ENCODE measurements at places on chromosomes 1 and 21. TPM values are rescaled to one million over a fixed set of nuclear protein-coding genes. Genes with fewer than 3 reads are reported as not detected.

GRCh38 chr1:240967070-240967724 is 355.2 kb upstream of the GREM2 start:
- no peak for DNase-seq

- no peak for DNase-seq
Measured at GRCh38 chr1:14945132-14946010, 208.2 kb upstream of the TMEM51 start.

Gene RBP7
- not detected for total RNA-seq

Gene CDC73
- total RNA-seq, result 51.8 TPM

Gene LYPD8
- not detected for total RNA-seq

- no peak for DNase-seq
Measured at GRCh38 chr1:153397051-153397923, 6.4 kb upstream of the S100A8 start.

Gene RGS1
- 13.8 TPM for total RNA-seq

- DNase-seq, result no peak
Measured at GRCh38 chr1:4336507-4336906, 317.9 kb upstream of the AJAP1 start.

- no peak for DNase-seq
Measured at GRCh38 chr21:36744190-36744559, 45.3 kb downstream of the SIM2 start.

GRCh38 chr1:100308777-100309176 is 42.8 kb downstream of the RTCA start:
- no peak for DNase-seq

- DNase-seq, result no peak
Measured at GRCh38 chr1:157806431-157807149, 13.3 kb downstream of the FCRL1 start.

- no peak for DNase-seq
Measured at GRCh38 chr1:172453607-172454006, 9.7 kb upstream of the PIGC start.

Gene DYRK3
- total RNA-seq, result 5.9 TPM

DNA sequence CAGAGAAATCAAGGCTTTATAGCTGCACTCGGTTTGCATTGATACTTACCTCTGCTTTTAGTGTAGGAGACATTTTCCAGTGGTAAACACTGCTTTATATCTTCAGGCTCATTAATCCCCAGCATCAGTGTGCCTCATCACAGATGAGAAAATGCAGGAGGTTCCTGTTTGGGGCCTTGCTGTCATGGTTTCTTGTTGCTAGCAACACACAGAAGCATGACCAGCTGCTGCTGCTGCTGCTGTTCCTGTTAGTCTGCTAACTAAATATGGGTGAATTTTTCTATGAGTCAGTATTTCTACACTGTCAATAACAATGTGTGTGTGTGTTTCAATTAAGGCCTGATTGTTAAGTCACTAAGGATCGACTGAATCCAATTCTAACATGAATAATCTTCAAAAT is 85.8 kb upstream of the RGS1 start:
- DNase-seq, result no peak

Gene NHLH1
- total RNA-seq, result 0.24 TPM

DNA sequence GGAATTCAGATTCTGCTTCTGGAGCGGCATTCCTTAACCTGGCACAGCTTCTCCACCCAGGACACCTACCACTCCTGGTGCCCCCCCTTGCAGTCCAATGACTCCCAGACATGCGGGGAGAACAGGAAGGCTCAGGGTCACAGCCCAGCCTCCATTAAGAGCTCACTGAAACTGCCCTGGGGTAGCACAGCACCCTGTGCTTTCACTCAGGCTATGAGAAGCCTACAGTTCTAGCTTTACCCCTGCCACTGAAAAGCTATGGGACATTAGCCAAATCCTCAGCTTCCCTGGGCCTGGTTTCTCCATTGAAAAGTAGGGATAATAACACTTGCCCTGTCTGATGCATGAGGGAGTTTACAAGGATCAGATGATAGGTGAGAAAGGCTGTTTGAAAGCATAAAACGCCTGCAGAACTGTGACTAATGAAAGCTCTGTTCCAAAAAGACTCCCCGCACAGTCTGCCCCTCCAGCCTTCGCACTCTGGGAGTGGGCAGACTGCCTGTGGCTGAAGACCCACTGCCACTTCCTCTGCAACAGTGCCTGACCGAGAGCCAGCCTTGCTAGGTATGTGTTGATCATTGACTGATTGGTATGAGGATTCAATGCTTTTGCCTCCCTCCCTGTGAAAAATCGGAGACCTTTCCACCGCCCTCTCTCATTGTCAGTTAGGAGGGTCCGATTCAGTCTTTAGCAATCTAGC is 2.7 kb upstream of the CLDN19 start:
- no peak for DNase-seq

GRCh38 chr1:36842448-36842847 is 191.9 kb downstream of the GRIK3 start:
- no peak for DNase-seq

GRCh38 chr1:34166625-34167361 is 1.8 kb upstream of the CSMD2 start:
- no peak for DNase-seq

Gene KRTAP11-1
- total RNA-seq, result not detected

Gene FOXD3
- total RNA-seq, result not detected

Gene COG2
- 29.9 TPM for total RNA-seq

DNA sequence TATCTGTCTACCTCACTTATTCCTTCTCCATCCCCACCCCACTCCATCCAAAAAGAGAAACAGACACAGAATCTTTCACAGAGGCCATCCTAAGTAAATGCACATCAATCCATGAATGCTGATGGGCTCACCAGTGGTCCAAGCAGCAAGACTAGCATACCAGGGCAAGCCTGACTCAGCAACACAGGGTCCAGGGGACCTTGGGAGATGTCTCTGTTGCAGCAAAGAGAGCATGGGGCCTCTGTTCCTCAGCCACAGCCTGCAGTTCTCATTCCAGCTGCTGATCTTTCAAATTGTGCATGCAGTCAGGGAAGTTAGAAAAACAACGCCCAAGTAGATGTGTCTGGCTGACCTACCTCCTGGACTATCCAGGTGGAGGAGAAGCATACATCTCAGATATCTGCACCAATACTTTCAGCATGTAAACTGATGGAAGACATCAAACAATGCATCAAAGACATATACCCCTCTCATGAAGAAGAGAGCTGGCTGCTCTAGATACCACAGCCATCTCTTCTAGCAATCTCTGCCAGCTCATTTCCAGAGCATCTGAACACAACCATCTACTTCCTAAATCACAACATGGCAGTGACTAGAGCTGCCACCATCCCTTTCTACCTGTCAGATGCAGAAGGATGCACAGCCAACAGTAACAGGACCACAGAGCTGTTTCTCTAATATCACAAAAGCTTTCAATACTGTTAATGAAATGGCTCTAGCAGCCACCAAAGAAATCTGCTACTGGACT is 54.5 kb downstream of the CD34 start:
- DNase-seq, result no peak

DNA sequence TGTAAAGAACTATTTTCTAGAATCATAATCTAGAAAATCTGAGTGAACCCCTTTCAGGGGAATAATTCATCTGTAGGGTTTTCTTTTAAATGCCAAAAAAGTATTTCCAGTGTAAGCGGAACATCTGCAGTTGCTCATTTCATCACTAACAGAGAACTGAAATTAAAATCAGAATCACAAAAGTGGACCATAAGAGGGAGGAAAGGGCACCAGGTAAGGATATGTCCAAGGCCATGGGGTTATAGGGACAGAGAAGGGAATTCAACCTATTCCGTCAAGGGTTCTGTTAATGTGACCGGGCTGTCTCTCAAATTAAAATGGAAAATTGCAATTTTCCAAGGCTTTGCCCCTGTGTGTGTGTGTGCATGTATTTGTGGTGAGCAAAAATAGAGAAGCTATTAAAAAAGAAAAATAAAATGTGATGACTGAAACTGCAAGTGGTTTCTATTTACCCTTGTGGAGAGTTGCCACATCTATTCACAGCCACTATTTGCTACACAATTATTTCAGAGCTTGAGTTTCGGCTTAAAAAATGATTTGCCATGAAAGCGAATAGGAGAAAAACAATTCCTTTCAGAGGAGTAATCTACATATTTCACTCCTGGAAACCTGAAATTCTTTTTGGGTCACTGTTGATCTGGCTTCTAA is 53.1 kb downstream of the APP start:
- DNase-seq, result no peak

GRCh38 chr1:40951943-40952743 is 27.4 kb upstream of the CTPS1 start:
- peak; percentile 68 for DNase-seq

DNA sequence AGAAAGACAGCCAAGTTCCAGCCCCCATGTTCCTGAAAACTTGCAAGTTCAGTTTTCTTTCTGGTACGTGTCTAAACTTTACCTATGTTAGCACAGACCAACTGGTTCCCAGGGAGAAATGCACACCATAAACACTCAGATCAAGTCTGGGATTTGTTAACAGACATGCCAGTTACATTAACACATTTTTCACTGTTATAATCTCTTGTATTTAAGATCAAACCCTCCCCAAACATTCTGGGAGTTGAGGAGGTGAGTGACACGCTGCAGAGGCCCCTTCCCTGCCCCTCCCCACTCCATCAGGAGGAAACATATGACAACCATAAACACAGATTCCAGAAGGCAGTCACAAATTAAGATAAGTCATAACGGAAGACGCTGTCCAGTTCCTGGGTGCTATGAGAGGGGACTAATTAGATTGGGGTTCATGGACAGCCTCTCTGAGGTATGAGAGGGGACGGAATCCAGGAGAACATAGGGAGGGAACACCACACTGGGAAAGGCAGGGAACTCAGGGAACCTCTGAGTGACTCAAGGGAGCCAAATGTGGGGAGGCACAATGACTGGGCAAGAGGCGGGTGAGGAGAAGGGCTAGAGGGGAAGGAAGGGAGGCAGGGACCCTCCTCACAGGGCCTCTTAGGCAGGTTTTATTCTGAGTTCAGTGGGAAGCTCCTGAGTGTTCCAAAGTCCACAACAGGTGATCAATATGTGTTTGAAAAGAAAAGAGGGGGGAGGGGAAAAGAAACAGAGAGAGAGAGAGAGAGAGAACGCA is 25.0 kb downstream of the DUSP10 start:
- DNase-seq, result no peak

GRCh38 chr1:88191917-88192316 is 492.2 kb upstream of the PKN2 start:
- DNase-seq, result no peak

GRCh38 chr1:216553040-216553439 is 129.8 kb upstream of the USH2A start:
- no peak for DNase-seq

DNA sequence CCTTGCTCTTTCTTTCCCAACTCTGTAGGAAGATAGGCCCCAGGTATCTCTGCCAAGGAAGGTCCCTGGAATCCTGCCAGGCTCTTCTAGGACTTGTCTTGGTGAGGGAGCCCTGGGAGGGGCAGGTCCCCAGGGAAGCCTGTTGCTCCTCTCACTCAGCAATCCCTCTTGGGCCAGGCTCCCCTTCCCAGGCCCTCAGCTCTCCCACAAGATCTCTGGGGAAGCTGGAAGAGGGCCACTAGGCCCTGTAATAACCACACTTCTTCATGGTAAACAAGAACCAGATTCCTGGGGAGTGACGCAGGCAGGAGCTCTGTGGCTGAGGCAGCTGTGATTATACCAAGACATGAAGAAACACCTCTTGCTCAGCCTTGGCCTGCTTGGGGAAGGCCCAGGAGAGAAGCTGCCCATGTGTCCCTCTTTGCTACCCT is 9.9 kb upstream of the MAPKAPK2 start:
- no peak for DNase-seq

DNA sequence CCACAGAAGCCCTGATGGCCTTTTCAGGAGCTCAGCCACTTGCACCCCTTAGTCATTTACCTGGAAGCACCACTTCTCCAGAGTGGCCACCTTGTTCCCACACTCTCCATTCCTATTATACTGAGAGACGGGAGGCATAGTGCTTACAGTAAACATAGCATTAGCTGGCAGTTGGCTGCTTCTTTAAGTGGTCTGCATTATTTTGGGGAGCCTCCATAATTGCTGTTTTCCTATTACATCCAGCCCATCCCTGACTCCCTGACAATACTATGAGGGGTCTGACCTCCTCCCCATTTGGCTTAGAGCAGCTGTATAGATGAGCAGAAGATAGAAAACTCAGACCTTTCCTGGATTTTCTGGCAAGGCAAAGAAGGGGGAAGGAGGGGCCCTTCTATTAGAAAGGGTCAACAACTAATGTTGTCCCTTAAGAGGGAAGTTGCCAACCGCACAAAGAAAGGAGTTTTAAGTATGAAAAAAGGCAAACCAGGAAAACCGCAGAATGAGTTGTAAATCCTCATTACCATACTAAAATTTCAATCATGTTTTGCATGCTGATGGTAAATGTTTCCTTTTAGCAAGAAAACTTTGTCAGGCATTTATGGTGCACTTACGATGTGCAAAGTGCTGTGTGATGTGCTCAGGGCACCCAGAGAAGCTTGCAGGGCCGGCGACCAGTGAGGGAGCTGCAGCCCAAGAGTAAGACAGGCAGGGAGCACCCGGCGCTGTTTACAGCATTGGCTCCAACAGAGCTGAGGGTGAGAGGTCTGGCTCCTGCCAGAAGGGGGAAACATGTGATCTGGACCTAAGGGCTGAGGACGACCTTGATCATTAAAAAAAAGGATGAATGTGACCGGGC is 167.3 kb downstream of the ZZZ3 start:
- no peak for DNase-seq

Gene MAN1C1
- total RNA-seq, result 16.8 TPM

GRCh38 chr1:209727286-209727685 is 22.6 kb downstream of the HSD11B1 start:
- DNase-seq, result no peak

Gene TFF2
- total RNA-seq, result not detected

DNA sequence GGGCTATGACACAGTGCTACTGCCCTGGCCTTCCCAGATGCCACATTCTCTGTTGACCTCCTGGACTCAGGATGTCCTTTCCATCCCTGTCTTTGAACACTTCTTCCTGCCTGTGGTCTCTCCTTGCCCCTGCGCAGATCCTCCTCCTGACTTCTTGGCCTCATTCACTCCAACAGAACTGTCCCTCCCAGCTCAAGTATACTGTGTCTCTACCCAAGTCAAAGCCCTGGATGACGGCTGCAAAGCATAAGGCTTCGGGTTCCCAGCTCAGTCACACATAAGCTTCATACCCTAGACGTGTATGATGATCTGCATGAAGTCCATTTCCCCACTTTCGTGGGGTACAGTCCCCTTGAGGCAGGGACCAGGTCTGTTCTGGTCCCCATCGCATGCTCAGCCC is 328.2 kb upstream of the VAMP3 start:
- DNase-seq, result no peak

DNA sequence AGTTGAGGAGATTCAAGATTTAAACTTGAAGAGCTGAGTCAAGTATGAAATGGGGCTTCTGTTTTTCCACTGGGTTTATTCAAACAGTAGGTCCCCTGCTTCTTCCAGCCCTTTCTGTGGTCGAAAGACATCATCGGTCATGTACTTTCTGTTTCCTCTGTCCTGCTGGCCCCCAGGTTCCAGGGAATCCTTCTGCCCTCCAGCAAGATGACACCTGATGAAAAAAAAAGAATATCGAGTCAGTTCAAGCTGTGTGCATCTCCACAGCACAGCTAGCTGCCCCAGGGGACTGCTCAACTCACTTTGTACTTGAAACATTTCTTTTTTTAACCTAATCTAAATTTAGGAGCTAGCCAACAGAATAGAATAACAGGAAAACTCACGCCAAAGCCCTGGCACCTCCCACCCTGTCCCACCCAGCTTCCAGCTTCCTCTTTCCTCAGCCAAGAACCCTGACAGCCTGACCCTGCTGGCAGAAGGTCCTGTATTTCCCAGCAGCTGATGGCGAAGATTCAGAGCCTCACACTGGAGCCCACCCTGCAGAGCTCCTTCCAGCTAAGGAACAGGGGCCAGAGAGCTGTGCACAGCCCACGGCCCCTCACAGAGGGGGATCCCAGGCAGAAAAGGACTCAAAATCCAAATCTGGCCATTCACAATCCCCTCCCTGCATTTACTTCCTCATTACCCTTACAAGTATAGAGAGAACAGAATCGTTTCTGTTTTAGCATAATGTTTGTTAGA is 176.5 kb downstream of the PSMG1 start:
- DNase-seq, result no peak
